ENCODE measurements at places on chromosomes 5 and 9.

DNA sequence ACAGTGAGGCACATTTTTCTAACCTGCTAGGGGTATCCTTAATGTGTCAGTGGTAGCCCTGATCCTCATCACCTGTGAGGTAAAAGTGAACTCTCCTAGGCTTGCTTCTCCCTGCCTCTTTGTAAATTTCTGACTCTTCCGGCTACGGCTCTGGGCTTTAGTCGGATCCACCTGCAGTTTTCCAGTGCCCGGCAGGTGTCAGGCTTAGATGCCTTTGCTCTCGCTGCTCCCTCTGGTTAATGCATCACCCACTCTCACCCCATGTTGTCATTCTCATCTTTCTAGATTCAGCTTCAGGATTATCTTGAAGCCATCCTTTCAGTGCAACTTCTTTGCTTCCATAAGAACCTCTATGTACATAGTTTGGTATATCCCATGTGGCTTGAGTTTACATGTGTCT, 3.6 kb downstream of the CEP78 start:
- DNase-seq = no peak

- no peak for DNase-seq
Observed at GRCh38 chr5:32003981-32004380, 170.1 kb downstream of the GOLPH3 start.

GRCh38 chr5:168781941-168782571, 202.9 kb upstream of the PANK3 start:
- DNase-seq = no peak

GRCh38 chr9:94627287-94627686, 12.0 kb downstream of the FBP1 start:
- no peak for DNase-seq

DNA sequence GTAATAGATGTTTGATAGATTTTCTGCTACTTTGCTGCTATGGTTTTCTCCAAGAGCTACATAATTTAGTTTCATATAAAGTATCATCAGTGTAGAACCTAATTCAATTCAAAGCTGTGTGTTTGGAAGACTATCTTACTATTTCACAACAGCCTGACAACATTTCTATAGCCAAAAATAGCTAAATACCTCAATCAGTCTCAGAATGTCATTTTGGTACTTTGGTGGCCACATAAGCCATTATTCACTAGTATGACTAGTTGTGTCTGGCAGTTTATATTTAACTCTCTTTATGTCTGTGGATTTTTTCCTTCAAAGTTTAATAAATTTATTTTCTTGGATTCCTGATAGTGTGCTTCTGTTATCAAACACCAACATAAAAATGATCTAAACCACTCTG, 35.1 kb upstream of the CCDC152 start:
- no peak for DNase-seq

DNA sequence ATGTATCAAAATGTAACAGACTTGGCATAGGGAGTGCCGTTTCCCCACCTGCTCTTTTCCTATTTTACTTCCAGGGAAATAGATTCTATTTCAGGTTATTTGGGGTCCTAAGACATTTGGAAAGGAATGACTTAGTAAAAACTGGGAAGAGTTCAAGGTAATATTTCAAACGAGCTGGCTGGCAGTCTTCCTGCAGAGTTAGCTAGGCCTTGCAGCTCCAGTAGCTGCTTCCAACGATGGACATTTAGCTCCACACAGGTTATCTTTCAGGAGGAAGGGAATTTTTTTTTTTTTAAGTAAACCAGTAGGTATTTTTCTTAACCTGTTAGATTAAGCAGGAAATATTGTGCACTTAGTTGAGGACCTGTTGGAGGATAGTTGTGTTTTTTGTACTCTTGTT, 45.2 kb downstream of the TLE4 start:
- DNase-seq = no peak

DNA sequence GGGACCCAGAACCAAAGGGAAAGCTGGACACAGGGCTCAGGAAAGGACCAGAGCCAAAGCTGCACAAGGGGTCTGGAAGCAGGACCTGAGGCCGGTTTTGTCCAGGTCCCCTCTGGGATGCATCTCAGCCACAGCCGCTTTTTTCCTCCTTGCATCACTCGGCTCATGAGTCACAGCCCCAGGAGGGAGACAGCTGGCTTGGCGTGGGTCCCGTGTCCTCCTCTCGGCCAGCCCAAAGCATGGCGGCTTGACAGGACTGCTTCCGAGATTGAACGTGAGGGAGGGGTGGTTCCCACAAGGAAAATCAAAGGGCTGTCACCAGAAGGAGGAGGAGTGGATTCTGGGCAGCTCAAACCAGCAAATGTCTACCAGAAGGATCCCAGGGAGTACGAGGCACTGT, 56.7 kb upstream of the CPLX2 start:
- no peak for DNase-seq

DNA sequence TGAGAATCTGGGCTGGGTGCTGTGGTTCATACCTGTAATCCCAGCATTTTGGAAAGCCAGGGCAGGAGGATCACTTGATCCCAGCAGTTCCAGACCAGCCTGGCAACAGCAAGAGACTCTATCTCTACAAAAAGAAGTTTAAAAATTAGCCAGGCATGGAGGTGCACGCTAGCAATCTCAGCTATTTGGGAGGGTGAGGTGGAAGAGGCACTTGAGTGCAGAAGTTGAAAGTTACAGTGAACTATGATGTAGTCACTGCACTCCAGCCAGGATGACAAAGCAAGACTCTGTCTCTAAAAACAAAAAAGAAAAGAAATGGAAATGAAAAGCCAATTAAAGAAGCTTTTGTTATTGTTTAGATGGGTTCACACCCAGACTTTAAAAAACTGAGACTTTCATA, 131.6 kb upstream of the RASA1 start:
- DNase-seq = no peak

Measured in cortex of kidney (tissue), 1 donor.